ENCODE measurements at places on chromosomes 12 and 14. TPM values are rescaled to one million over a fixed set of nuclear protein-coding genes. Genes with fewer than 3 reads are reported as not detected.

The LTB4R2 gene
- total RNA-seq = 5.4 TPM

The GPD1 gene
- not detected for total RNA-seq

The FGF6 gene
- total RNA-seq = not detected

The CPNE8 gene
- 16.1 TPM for total RNA-seq

The TMEM106C gene
- total RNA-seq = 211 TPM

The ADAMTS20 gene
- total RNA-seq = 0.86 TPM

The PRR4 gene
- 9.2 TPM for total RNA-seq

The OR6C2 gene
- not detected for total RNA-seq

The FOXN4 gene
- total RNA-seq = 0.78 TPM

The PRPF39 gene
- total RNA-seq = 28.3 TPM

The VRTN gene
- not detected for total RNA-seq

The KRT78 gene
- not detected for total RNA-seq

All from G401 (cell line).